Melanocyte of skin (primary cell): ENCODE measurements at places on chromosomes 4 and X. TPM values are rescaled to one million over a fixed set of nuclear protein-coding genes. Genes with fewer than 3 reads are reported as not detected.

Gene FAM241A
- 0.31 and 0.33 TPM in 2 replicates for total RNA-seq

Gene F9
- total RNA-seq = not detected in 2 replicates

Gene RGN
- not detected in 2 replicates for total RNA-seq

Gene TBC1D25
- total RNA-seq = 4.3 and 4.6 TPM in 2 replicates

Gene TCEANC
- total RNA-seq = 3.1 and 7.6 TPM in 2 replicates

Gene GABRB1
- total RNA-seq = not detected in 2 replicates

Gene FAM149A
- 8.3 and 13.3 TPM in 2 replicates for total RNA-seq

Gene GRID2
- total RNA-seq = not detected in 2 replicates

Gene CC2D2A
- 19.6 and 36.2 TPM in 2 replicates for total RNA-seq

Gene SCLT1
- total RNA-seq = 27.6 and 28.8 TPM in 2 replicates

Gene TRIM61
- 5.5 and 8.4 TPM in 2 replicates for total RNA-seq

Gene PRAF2
- 7.7 and 8.9 TPM in 2 replicates for total RNA-seq

Gene XAGE2
- total RNA-seq = not detected in 2 replicates

Gene XAGE1A
- not detected in 2 replicates for total RNA-seq

Gene FAM53A
- total RNA-seq = 1.8 and 3.1 TPM in 2 replicates

Gene SLC6A8
- 52.7 and 58.8 TPM in 2 replicates for total RNA-seq

Gene MPP1
- 18.2 and 22.0 TPM in 2 replicates for total RNA-seq

Gene USP26
- not detected in 2 replicates for total RNA-seq

Gene SPANXB1
- not detected in 2 replicates for total RNA-seq

Gene OTUD6A
- not detected in 2 replicates for total RNA-seq

Gene NALF2
- not detected in 2 replicates for total RNA-seq

Gene CFAP97
- total RNA-seq = 49.0 and 87.1 TPM in 2 replicates

Gene PRDM5
- total RNA-seq = 7.6 and 20.7 TPM in 2 replicates

Gene SMIM43
- 0.36 TPM in 1 of 2 replicates, not detected in the other for total RNA-seq

Gene REELD1
- total RNA-seq = not detected in 2 replicates

Gene ANOS1
- under 0.01 and 0.77 TPM in 2 replicates for total RNA-seq

Gene DMD
- 14.3 and 16.0 TPM in 2 replicates for total RNA-seq

Gene SMR3B
- not detected in 2 replicates for total RNA-seq

Gene GAB3
- 2.2 and 10.7 TPM in 2 replicates for total RNA-seq

Gene NUP62CL
- total RNA-seq = 0.34 TPM in 1 of 2 replicates, not detected in the other

Gene MED28
- total RNA-seq = 5.9 and 16.0 TPM in 2 replicates

Gene XPNPEP2
- not detected in 2 replicates for total RNA-seq

Gene NSG1
- 75.3 and 103 TPM in 2 replicates for total RNA-seq

Gene IL13RA2
- 0.34 and 0.73 TPM in 2 replicates for total RNA-seq

Gene TCEAL1
- total RNA-seq = 22.9 and 27.2 TPM in 2 replicates

Gene JADE1
- total RNA-seq = 8.7 and 10.6 TPM in 2 replicates

Gene AFAP1
- 13.0 and 13.1 TPM in 2 replicates for total RNA-seq

Gene FRAS1
- total RNA-seq = 2.0 and 4.9 TPM in 2 replicates

Gene FAT4
- 0.69 and 2.5 TPM in 2 replicates for total RNA-seq

Gene HERC5
- 69.4 and 83.9 TPM in 2 replicates for total RNA-seq

Gene AGTR2
- total RNA-seq = not detected in 2 replicates

Gene PABPC1L2B
- not detected in 2 replicates for total RNA-seq

Gene RADX
- 7.6 and 10.3 TPM in 2 replicates for total RNA-seq

Gene CSAG2
- not detected in 2 replicates for total RNA-seq

Gene NWD2
- total RNA-seq = not detected in 2 replicates

Gene PITX2
- total RNA-seq = not detected in 2 replicates

Gene NR0B1
- 1.0 and 2.2 TPM in 2 replicates for total RNA-seq
